ENCODE measurements at places on chromosomes 1 and 21. TPM values are rescaled to one million over a fixed set of nuclear protein-coding genes. Genes with fewer than 3 reads are reported as not detected.

The LSS gene
- 41.1 TPM for total RNA-seq

The MTR gene
- total RNA-seq, result 22.4 TPM

The LCE1A gene
- total RNA-seq, result not detected

The NUF2 gene
- total RNA-seq, result 4.4 TPM

The PTGFRN gene
- total RNA-seq, result 41.3 TPM

The SPRR4 gene
- not detected for total RNA-seq

The TMED5 gene
- 34.4 TPM for total RNA-seq

The FCRL4 gene
- total RNA-seq, result not detected

The MTARC1 gene
- total RNA-seq, result 13.5 TPM

The NBPF20 gene
- total RNA-seq, result 4.7 TPM

Measured in temporal lobe (tissue), 4 donors.